ENCODE measurements at places on chromosomes 13 and 19.

DNA sequence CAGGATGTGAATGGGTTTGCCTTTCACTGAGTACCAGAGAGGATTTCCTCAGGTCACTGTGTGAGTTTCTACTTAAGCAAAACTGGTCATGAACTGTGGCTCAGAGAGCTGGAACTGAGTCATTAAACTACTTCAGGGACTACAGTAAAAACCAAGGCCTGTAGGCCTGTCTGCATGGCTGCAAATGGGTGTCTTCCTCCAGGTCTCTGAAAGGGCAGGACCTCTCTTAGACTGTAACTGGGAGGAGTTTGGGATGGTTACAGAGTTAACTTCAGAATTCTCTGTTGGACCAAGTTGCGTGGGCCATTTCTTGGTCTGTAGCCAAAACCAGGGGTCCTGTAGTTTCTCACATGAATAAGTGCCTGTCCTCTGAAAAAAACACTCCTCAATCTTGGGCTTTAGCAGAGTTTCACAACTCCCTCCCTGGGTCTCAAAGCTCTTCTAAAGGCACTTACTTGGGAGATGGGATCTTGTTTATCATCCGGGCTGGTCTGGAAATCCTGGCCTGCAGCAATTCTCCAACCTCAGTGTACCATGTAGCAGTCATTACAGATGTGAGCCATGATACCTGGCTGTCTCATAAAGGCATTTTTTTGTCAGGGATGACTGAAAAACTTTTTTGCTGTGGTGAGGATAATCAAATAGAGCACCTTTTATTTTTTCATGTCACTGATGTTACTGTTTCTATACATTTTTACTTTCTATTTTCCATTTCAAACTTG, 19.7 kb downstream of the ZNF714 start:
- DNase-seq = no peak

GRCh38 chr13:104318121-104318520, 1251.9 kb upstream of the SLC10A2 start:
- peak; percentile 4 for DNase-seq

GRCh38 chr13:28410096-28410495, 84.8 kb downstream of the FLT1 start:
- no peak for DNase-seq

GRCh38 chr13:31930490-31930889, 101.1 kb upstream of the FRY start:
- no peak for DNase-seq

DNA sequence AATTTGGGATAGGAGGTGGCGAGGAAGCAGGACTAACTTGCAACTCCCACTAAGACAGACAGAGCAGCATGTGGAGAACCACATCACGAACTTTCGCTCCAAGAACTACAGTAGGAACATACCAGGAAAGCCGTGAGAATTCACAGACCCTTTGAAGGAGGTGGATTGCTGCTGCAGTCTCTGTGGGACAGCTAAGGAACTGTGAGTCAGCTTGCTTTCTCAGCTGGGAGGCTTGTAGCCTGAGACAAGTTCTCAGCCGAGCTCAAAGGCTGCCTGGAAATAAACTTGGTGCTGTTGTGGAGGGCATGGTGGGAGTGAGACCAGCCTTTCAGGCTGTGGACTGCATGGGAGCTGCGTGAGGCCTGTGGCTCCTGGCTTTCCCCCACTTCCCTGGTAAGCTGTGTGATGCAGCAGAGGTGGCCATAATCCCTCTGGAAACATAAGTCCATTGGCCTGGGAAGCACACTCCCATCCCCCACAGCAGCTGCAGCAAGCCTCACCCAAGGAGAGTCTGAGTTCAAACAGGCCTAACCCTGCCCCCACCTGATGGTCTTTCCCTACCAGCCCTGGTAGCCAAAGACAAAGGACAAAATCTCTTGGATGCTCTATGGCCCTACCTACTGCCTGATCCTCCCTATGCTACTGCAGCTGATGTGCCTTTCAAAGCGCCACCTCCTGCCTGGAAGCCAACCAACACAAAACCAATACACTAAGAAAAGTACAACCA, 441.1 kb upstream of the HTR2A start:
- DNase-seq = no peak

DNA sequence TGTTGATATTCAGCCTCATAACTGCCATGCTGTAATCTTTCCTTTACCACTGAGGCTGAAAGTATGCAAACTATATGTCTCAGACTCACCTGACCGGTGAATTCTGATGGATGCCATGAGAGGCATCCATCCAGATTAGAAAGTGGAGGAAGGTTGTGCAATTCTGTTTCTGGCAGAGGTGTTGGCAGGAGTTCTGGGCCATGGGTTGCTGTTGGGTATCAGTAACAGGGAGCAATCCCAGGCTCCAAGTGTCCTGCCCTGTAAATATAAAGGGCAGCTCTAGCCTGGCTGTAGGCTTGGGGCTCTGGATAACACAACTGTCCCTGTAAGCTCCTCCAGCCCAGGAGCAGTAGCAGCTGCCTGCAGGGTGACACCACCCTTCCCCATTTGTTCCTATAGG, 77.4 kb upstream of the ABCC4 start:
- no peak for DNase-seq

GRCh38 chr19:11414544-11414943, 4.6 kb downstream of the RGL3 start:
- DNase-seq = no peak

DNA sequence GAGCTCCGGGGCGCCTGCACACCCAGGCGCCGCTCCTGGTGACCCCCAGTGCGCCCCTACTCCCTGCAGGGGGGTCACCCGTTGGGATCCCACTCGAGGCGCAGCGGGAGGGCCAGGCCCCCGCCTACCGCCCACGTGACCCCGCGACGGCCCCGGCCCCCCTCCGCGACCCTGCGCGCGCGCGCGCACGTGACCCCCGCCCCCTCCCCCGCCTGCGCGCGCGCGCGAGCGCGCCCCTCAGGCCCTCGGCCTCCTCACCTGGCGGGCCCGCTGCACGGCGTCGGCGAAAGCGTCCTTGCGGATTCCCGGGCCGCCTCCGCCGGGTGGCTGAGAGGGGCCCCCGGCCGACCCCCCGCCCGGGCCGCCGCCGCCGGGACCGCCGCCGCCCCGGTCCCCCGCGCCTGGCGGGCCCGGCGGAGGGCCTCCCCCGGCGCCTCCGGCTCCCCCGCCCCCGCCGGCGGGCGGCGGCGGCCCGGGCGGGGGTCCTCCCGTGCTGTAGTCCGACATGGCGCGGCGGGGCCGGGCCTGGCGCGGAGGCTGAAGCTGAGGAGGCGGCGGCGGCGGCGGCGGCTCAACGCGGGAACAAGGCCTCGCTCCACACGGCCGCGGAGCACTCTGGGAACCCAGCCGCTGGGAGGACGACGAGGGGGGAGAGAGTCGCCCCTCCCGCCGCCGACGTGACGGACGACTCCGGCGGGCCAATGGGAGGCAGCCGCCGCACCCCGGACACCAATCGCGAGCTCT, at the start of gene KHSRP:
KHSRP (minus strand) TSS at position 617 of the 744 bp plus-strand sequence; CDS start at position 507, 110 bp downstream.
- DNase-seq = no peak

- DNase-seq = peak; percentile 9
Measured at GRCh38 chr13:19178901-19179593, 2.6 kb downstream of the TUBA3C start.

DNA sequence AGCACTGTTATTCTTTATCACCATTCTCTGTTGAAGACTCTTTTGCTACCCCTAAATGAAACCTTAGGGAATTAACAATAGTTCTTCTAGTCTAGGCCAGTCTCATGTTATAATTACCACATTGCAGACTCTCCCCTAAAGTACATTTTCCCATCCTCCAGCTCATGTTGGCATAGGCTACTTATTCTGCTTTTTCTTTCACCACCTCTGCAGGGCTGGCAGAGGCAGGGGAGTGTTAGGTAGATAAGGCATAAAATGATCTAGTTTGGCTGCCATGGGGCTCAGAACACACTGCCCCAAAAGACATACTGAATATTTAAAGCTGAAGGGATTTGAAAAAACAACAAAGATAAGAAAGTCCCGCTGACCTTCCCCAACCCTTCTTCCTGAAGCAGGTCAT, 82.7 kb upstream of the RFC3 start:
- DNase-seq = no peak

- no peak for DNase-seq
Measured at GRCh38 chr13:44013758-44014291, 134.1 kb downstream of the LACC1 start.

DNA sequence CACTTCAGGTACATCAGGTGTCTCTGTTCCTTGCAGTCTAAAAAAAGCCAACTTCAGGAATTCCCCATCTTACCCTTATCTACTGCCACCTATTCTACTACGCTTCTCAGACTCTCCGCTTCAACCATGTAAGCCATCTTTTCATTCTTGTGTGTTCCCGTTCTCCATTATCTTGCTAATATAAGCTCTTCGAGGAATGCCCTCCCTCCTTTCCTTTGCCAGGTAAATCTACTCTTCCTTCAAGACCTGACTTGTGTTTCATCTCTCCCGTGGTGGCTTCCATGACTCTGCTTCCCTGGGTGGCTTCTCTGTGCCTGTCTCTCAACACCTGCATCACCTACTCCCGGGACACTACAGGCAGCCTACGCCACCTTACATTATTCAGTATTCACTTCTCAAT, 42.3 kb upstream of the MEDAG start:
- DNase-seq = no peak

DNA sequence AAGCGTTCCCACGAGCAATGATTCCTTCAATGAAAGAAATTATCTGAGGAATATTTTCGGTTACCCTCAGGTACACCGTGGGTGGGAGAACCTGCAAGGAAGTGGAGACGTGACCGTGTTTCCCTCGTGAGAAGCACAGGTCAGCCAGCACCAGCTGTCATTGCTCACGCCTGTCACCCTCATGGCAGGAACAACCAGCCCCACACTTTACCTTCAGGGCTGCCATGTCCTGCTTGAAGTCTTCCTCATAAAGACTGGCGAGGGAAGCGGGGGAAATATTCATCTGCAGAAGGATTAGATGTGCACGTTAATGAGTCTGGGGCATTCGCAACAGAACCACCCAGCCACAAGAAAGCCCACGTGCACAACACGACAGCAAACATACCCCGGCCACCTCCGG, 18.2 kb downstream of the CARS2 start:
- no peak for DNase-seq

DNA sequence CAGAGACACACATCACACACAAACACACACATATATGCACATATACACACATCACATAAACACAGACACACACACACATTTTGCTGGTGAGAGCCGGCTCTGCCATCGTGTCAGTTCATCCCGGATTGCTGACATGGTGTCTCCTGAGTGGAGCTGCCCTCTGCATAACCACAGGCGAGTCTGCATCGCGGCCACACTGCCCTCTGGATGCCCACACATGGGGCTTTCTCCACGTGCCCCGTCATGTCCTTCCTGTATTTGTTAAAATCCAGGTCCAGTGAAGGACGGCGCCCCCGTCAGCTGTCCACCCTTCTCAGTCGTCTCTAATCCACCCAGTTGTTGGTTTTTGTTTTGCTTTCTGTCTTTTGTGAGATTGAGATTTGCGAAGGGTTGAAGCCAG, 52.6 kb upstream of the F7 start:
- DNase-seq = peak; percentile 30

DNA sequence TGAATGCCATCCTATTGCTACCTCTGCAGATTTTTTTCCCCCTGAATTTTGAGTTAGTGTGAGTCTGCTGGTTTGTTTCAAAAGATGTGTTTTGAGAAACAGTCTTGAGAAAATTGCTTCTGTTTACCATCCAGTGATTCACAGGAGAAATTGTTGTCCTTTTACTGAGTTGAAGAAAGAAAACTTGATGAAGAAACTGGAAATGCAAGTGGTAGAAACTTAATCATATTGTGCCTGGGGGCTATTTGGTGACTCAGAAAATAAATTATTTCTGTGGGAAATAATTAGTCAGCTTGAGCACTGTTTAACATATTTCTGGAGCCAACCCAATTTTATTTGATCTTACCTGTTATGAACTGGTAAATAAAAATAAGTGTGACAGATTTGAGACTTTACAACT, 35.4 kb downstream of the PAN3 start:
- DNase-seq = no peak

DNA sequence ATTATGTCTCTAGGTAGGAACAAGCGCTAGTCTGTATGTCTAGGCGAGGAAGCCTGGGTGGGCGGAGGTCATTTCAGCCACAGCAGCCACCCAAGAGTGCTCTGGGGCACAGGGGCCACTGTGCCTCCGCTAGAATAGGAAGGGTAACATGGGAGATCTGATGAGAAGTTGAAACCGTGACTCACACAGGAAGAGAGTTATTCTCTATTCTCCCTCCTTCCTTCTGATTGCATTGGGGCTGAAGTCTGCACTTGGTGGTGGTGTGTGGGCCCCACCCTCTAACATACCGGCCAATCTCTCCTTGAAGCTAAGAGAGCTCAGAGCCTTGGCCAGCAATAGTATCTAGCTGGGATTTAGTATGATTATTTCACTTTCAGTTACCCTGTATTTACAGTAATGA, 20.3 kb upstream of the GGACT start:
- no peak for DNase-seq

- no peak for DNase-seq
Measured at GRCh38 chr19:35013820-35014754, 14.0 kb downstream of the GRAMD1A start.

DNA sequence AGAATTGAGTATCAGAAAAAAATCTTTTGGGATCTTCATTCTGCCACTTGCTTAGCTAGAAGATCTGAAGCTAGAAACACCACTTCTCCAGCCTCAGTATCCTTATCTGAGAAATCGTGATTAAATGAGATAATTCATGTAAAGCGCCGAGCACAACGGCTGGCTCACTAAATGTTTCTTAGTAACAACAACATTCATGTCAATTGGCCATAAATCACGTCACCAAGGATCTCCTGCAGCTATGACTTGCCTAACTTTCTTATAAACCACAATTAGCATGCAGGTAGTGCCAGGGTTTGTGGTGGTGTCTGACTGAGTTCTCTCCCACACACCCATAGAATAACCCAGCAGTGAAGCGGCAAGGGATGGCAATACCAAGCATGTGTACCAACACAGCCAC, 501.3 kb downstream of the EFNB2 start:
- DNase-seq = no peak

DNA sequence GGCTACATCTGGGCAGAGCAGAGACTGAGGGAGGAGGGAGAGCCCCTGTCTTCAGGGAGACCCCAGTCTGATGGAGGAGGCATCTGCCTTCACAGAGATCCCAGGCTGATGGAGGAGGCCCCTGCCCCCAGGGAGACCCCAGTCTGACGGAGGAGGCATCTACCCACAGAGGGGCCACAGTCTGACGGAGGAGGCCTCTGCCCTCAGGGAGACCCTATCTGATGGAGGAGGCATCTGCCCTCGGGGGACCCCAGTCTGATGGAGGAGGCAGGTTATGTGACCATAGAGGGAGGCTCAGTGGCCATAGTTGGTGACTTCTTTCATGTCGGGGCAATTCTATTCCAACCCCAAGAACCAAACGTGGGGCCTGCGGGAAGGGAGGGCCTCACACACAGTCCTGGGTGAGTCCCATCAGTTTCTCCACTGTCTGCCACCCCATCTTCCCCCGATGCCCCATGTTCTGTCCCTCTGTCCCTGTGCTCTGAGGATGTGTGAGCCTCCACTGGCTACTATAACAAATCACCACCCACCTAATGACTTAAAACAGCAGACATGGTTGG, 14.3 kb downstream of the MISP start:
- no peak for DNase-seq

- DNase-seq = peak; percentile 34
Measured at GRCh38 chr19:35262101-35262761, 6.5 kb upstream of the USF2 start.

Measured in cerebellar cortex (tissue), 1 donor.